Stimulated activated CD8-positive, alpha-beta memory T cell treated with anti-CD3 and anti-CD28 coated beads, Interleukin-7, amount 100 ng/mL, for 48 hours (primary cell): ENCODE measurements at places on chromosomes 5 and 9.

GRCh38 chr9:69019808-69020207 is 5.9 kb upstream of the PRKACG start:
- DNase-seq = no peak

DNA sequence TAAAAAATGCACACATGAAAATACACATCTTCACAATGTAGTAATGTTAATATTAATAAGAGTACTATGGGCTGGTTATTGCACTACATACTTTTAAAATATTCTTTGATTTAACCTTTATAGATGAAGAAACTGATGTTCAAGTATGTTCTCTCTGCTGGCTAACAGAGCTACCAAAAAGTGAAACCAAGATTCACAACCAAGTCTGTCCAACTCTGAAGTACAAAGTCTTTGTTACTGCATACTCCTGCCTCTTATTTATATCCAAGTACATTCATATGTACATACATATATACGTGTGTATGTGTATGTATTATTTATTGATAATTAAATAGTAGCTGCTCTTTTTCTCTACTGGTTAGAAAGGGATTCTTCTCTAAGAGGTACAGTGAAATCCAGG is 325.6 kb downstream of the BNC2 start:
- no peak for DNase-seq

DNA sequence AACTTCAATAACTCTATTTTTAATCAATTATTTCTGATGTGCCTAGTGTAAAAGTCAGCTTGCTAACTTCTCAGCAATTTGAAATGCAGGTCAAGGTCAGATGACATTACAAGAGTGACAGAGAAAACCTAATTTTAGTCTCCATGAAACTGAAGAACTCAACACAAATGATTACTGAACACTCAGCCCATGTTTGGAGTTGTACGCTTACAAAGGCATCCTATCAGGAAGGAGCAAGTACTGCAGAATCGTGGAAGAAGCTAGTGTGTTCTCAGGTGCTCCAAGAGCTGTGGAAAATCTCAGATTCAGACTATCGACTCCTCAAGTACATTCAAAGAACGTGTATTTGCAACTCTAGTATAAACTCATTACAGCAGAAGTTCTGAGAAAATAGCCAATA is 526.7 kb downstream of the PDE4D start:
- DNase-seq = no peak

DNA sequence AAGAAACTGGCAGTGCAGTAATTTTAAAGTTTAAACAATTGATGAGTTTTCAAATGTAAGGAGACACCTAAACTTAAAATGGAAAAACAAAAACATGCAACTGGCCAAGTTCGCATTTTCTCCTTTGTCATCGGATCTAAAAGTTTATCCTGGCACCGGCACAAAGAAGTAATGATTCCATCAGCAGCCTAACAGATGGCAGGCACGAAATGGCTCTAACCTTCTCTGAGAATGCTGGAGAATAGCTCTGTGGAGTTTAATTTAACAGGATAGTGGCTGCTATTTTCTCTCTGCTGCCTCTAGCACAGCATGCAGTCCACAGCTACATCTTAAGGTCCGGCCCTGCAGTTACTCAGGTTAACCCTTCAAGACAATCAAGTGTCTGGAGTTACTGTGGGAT is 82.2 kb downstream of the PRELID2 start:
- DNase-seq = no peak

- no peak for DNase-seq
Observed at GRCh38 chr5:83856881-83857280, 136.2 kb upstream of the HAPLN1 start.

DNA sequence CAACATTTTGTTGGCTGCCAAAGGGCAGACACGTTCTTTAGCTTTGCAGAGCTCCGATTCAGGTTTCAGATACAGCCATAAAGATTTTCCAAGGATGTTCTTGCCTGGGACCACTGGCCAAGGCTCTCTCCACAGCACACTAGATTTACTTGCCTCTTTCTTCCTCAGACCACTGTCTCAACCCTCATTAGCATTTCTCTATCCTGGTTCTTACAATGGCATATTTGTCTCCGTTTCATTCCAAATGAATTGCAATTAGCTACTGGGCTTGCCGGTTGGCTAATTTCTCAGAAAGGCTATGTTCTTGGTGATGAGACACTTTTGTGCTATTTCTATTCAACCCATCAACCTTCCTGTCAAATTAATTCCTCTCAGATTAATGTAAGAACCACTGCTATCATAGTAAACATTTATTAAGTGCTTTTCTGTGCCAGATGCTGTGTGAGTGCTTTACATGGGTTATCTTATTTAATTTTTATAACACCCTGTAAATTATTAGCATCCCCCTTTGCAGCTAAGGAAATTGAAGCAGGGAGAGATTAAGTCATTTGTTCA is 118.4 kb upstream of the NR3C1 start:
- DNase-seq = no peak

GRCh38 chr9:114348906-114349482 is 19.3 kb downstream of the ORM2 start:
- DNase-seq = peak; percentile 80

- DNase-seq = no peak
Observed at GRCh38 chr5:32355686-32356085, 42.9 kb upstream of the MTMR12 start.

GRCh38 chr5:160271836-160272235 is 40.5 kb downstream of the CCNJL start:
- no peak for DNase-seq

GRCh38 chr5:82466986-82467561 is 188.9 kb upstream of the RPS23 start:
- DNase-seq = no peak

DNA sequence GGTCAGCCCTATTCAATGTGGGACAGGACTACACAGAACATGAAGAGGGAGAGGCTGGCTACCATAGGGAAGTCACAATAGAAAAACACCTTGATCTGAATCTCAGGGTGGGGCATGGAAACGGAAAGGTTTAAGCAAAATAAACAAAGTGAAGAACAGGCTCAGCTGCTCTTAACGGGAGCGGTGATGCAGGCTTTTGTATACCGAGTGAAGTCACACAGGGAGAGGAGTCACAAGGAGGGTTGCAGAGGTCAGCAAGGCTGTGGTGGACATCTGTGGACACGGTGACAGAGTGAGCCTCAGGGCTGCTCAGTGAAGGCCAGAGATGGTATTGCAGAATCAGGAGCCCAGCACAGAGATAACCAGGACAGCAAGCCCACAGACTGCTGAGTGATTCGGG is 30.6 kb upstream of the SEMA4D start:
- DNase-seq = no peak

DNA sequence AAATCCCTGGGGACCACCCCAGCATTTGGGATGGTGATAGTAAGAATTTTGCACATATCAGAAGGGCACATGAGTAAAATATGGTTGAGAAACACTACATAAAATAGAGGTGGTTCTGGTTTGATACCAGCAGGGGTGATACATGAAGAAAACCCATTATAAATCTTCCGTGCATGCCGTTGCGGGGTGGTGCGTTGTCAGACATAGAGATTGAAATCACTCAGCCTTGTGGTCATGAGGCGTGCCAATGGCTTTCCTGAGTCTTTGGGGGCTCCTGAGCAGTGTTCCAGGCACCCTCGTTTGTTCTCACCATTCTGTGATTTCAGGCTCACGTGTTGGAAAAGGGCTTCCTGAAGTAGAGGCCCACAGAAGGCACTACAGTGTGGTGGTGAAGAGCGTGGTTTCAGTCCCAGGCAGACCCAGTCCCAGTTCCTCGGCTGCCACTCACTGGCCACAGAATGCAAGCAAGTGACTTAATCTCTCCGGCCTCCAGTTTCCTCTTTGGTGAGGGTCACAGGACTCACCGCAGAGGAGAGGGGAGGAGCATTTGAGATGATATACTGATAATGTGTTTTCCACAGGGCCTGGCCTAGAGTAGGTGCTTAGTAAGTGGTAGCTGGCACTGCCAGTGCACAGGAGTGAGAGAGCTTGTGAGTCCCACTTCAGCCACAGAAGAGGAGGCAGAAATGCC is 20.5 kb upstream of the GLRX start:
- peak; percentile 47 for DNase-seq

GRCh38 chr9:130698514-130698913 is 4.9 kb downstream of the EXOSC2 start:
- no peak for DNase-seq

GRCh38 chr5:145830594-145830993 is 4.5 kb downstream of the PRELID2 start:
- DNase-seq = no peak

GRCh38 chr5:149771216-149771980 is 41.3 kb downstream of the PPARGC1B start:
- no peak for DNase-seq

DNA sequence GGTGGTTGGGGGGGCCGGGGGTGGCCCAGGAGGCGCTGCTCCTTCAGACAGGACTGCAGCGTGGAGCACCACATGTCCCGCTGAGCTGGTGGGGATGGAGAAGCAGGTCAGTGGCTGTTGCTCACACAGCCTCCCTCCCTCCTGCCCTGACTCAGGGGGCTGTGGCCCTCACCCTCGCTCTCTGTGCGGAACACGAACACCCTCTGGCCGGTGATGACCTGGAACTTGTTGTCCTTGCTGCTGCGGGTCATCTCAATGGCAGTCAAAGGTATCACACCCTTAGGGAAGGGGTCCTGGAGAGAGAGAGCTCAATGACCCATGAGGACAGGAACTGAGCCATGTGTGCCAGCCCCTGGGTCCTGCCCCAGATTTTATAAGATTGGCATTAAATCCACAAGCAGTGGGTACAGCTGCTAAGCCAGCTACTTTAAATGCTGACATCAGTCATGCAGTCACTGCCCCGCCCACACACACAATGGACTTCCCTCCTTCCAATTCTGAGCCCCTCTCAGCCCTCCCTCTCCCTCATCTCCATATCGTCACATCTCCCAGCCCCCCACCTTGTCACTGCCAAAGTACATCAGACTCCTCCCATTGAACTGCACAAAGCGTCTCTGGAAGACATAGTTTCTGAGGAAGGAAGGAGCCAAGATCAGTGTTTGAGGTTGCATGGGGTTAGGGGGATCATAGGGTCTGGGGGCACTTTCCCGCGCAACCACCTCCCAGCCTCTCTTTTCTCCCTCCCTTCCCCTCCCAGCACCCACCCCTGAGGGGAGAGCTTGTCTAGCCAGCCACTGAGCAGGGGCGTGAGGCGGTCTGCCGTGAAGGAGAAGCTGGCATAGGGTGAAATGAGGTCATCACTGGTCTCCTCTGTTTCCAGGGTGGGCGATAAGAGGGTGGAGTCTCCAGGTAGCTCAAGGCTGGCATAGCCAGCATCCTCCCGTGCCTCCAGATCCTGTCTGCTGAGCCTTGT is 8.9 kb downstream of the ARAP3 start:
- no peak for DNase-seq

DNA sequence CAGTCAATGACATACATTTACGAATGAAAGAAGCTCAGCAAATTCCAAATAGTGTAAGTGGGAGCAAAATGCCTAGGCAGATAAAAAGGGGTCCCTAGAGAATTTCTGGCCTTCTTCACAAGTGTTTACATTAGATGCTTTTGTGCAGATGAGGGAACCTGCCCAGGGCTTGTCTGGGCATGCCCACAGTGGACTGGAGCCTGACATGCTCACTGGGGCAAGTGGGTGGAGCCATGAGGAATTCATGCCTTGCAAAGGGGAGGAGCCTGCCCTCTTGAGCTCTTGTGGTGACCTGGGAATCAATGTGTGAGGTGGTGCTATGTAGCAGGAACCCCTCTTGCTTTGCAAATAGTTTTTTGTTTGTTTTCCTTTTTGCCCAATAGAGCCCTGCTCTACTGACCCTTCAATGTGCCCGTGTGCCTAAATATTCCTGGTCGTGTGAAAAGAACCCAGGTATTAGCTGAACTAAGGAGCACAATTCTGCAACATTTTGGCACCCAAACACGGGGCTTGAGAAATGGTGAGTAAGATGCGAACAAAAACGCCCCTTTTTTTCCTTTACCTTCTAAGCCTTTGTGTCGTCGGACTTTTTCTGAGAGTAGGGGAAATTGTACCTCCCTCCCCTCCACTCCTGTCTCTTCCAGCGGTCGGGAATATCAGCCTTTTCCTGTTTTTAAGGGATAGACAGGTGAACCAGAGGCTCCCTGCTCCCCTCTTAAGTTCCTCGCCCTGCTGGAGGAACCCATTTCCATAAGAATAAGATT is 433.8 kb upstream of the CDH9 start:
- DNase-seq = no peak
